ENCODE measurements at places on chromosomes 2 and 18. TPM values are rescaled to one million over a fixed set of nuclear protein-coding genes. Genes with fewer than 3 reads are reported as not detected.

DNA sequence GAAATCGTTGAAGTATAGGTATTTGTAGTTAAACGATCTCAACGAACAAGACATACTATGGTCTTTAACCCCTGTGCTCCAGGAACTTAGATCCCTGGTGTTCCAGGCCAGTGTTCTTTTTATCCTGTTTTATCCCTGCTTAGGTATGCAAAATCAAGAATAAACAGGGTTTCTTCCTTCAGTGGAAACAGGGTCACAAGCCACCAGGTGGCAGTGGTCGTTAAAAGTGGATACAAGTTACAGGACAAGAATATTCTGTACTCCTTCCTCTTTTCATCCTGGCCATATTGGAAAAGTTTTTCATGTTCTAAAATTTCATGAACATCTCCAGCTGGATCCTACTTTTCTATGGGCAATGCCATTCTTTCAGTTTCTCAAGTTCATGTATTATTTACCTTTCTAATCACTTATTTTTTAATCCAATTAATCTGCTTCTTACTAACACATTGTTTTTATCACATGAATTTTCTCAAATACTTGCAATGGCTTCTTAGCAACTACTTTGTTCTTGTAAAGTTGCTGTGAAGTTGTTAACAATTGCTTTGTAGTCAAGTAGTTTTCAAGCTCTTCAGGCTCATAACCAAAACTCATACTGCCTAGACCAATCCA is 16.4 kb upstream of the HNMT start:
- peak; percentile 15 for DNase-seq

DNA sequence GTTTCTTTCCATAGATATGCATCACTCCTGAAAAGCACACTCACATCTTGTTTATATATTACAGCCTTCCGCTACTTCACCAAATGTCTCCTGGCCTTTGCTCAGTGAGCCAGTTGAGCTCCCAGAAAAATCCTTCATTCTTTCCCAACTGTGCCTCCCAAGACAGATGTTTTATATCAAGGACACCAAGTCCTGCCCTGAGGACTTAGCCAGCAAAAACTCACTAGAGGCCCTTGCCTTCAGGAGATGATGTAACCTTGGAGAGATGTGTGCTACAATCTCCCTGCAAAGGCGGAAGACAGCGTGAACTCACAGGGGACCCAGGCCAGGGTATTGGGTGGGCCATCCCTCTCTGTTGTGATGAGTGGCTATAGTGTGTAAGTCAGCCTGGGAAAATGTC is 86.1 kb upstream of the CTAGE1 start:
- DNase-seq, result no peak

GRCh38 chr2:31255911-31256571 is 22.1 kb downstream of the EHD3 start:
- DNase-seq, result no peak

The MPV17 gene
- total RNA-seq, result 239 TPM

Measured in ascending aorta (tissue), 2 donors.